ENCODE measurements at places on chromosomes 6 and 20.

- no peak for DNase-seq
Observed at GRCh38 chr6:135642912-135643311, 145.4 kb upstream of the AHI1 start.

- DNase-seq: no peak
Observed at GRCh38 chr6:26454631-26455030, 3.1 kb upstream of the BTN2A1 start.

GRCh38 chr6:116328528-116328903 lies 42.2 kb upstream of the DSE start:
- DNase-seq: no peak

GRCh38 chr6:1498491-1499113 lies 109.2 kb downstream of the FOXF2 start:
- no peak for DNase-seq

GRCh38 chr6:160160929-160161646 lies 39.5 kb downstream of the SLC22A1 start:
- no peak for DNase-seq

GRCh38 chr6:2961506-2961905 lies 9.9 kb downstream of the SERPINB6 start:
- no peak for DNase-seq

GRCh38 chr20:10877342-10877741 lies 203.5 kb upstream of the JAG1 start:
- DNase-seq: no peak

DNA sequence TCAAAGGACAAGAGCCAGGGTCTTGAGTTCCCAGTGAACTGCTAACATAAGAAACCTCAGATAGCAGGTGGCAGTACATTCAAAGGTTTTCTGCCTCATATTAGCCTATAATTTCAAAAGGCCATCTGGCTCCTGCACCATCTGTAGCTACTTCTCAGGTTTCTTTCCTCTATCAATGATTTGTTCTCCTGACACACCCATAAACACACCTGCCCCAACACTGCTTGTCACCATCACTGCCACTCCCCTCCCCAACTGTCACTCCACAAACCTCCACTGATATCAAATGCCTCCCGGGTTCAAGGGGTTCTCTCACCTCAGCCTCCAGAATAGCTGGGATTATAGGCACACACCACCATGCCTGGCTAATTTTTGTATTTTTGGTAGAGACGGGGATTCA lies 152.7 kb upstream of the SLC22A16 start:
- DNase-seq: no peak

GRCh38 chr20:21126581-21126870 lies 644 bp downstream of the KIZ start:
- DNase-seq: no peak

- DNase-seq: no peak
Observed at GRCh38 chr6:7148100-7148822, 40.5 kb downstream of the RREB1 start.

- DNase-seq: no peak
Observed at GRCh38 chr6:26660000-26660361, 435 bp upstream of the ZNF322 start.

- DNase-seq: no peak
Observed at GRCh38 chr6:2686515-2686914, 64.2 kb downstream of the MYLK4 start.

- DNase-seq: no peak
Observed at GRCh38 chr20:51262240-51262639, 239.3 kb upstream of the KCNG1 start.

DNA sequence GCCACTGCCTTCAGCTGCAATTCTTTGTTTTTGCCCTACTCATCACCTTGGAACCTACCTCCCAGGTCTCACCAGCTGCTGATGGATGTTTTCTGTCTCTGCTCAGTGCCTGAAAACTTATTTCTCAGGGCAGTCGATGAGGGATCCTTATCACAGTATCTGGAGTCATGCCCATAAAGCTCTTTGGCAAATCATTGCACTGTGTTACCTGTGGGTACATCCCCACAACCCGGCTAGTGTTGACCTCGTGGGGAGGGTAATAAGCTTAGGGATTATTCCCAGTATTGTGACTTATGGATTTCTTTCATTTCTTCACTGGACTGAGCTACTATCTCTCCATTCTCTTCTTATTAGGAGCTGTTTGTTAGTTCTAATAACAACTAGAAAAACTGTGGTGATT lies 91.7 kb downstream of the ELOVL5 start:
- no peak for DNase-seq

DNA sequence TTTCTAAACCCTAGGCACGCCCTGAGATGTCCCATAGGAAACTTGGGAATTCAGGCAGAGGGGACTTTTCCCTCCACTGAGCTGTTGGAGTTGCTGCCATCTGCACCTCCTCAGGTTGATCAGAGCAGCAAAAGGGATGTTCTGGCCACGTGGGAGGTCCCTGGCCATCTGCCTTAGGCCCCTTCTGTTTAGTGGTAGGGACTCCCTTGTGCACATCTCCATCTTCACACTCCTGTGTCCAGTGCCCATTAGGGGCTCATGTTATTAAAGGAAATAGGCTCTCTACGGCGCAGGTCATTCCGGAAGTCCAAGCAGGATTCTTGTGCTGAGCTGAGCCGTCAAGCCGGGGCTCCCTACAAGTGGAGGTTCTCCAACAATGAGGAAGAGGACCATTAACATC lies 237.8 kb upstream of the RIN2 start:
- no peak for DNase-seq

- no peak for DNase-seq
Observed at GRCh38 chr6:93341900-93342613, 77.3 kb downstream of the EPHA7 start.

DNA sequence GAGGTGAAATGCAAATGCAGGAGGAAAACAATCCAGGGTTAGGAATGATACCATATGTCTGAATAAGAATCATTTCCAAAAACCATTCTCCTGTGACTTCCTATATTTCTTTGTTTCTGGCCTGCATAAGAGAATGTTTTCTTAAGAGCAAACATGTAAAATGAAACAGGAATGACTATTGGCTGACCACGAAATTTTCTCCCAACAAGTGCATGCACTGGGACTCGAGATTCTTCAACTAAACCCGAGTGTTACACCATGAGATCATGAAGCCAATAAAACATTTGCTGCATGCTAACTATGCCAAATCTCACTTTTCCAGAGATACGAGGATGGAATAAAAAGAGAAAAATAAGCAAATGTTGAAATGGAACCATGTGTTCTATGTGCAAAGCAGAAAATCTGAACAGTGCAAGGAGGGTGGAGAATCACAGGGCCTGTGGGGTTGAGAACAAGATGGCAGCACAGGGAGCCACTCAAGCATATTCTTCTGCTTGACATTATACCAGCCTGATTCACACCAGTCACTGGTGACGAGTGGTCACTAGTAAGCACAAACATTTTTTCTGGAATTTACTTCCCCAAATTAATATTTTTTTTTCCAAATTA lies 212.2 kb upstream of the FOXA2 start:
- no peak for DNase-seq

- DNase-seq: no peak
Observed at GRCh38 chr6:148874698-148875293, 128.0 kb downstream of the UST start.

DNA sequence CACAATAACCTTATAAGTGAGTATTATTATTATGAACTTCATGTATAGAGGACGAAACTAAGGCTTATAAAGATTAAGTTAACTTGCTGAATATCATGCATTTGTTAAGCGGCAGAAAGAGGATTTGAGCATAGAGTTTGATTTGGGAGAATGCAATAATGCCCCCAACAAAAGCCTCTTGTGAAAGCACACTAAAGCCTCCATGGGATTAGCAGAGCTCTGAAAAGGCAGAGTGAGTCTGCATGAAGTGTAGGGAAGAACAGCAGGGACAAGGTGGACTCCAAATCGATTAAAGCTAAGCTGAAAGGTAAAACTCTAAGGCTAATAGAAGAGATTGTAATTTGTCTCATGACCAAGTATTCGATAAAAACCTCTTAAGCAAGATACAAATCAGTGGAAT lies 100.3 kb downstream of the SH3BGRL2 start:
- no peak for DNase-seq

- DNase-seq: no peak
Observed at GRCh38 chr20:20334489-20334888, 33.4 kb upstream of the INSM1 start.

DNA sequence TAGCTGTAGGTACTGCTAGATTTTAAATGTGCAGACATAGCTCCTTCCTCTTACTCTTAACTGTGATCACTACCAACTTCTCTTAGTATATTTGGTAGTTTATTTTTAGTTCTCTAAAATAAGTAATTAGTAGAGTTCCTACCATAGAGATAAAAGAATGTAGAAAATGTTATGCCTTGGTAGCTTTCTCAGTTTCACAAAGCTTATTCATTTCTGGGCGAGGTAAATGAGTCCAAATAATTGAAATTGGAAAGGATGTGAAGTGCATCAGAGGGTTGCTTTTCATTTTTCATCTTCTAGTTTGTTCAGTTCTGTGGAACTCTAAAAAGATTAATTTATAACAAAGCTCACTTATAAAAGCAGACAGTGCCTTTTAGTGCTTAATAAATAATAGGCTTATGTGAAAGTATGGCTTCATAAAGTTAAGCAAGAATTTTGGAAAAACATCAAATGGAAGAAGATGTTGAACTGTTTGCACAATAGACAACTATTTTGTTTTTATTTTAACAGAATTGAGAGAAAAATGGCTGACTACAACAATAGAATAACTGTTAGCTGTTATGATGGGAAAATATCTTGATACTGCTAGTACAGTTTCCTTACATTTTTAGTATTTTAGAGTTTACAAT lies 303.7 kb downstream of the UTRN start:
- DNase-seq: no peak

- no peak for DNase-seq
Observed at GRCh38 chr6:97077380-97077779, 152.9 kb downstream of the KLHL32 start.

GRCh38 chr6:285030-285771 lies 7.1 kb upstream of the DUSP22 start:
- DNase-seq: no peak

DNA sequence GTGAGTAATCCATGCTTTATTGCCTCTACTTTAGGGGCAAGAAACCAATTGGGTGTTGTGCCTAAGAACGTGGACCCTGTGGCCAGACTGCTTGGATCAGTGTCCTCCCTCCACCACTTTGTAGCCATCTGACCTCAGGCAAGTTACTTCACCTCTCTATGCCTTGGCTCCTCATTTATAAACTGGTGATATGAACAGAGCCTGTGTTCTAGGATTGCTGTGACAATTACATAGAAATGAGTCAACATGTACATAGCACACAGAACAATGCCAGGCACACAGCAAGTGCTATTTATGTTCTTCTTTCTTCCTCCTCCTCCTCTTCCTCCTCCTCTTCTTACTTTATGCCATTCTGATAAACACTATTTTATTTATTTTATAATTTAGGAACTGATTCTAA lies 339.4 kb downstream of the CD83 start:
- no peak for DNase-seq

DNA sequence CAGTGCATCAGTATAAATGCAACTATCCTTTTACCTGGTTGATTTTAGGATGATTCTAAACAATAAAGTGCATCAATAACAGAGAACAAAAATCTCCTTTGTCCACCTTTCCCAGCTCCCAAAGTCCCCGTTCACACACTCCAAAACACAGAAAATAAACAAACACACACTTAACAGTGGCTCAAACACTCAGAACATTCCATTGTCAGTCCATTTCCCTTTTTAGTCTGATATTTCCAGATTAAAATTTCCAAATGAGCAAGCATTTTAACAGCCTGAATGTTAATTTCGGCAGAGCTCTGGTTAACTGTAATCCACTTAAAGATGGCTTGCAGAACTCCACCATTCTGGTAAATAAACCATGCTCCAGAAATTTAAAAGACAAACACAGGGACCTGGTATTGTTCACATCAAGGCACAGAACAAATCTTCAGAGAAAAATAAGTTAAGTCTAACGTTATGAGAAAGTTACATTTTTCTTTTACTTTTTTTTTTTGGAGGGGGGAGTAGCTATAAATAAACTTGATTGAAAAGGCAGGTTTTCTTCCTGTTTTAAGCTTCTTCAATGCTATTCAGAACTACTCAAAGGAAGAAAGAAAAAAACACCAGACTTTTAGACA lies 100.8 kb downstream of the DST start:
- no peak for DNase-seq

GRCh38 chr6:6417475-6417874 lies 97.0 kb upstream of the F13A1 start:
- no peak for DNase-seq

- DNase-seq: no peak
Observed at GRCh38 chr6:106530502-106530901, 98.8 kb downstream of the RTN4IP1 start.

DNA sequence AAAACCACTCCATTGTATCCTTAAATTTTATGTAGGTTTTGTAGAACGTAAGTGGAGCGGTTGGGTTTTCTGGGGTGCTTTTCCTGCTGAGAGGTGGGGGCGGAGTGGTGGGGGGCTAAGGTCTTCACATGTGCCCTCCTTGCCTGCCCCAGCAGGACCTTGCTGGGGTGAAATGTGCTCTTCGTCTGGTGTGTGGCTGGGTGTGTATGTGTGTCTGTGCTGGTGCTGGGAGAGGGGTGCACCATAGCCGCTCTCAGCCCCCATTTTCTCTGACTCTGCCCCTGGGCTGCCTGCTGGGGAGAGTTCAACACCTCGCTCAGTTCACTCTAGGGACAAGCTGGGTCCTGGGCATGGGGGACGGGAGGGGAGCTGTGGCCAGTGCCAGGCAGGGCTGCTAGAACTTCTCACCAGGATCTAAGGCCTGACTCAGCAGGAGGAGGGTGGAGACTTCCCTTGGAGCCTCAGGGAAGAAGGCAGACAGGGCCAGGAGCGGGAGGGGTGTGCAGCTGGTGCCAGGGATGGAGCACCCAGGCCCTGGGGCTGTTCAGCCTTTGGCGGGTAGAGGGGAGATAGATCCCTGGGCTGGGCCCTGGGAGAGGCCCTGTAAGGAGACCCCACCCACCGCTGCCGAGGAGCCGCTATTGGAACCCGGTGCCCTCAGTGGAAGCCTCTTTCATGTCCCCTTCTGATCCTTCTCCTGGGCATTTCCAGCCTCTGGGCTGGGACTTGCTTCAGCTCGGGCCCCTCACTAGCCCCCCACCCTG lies 4.8 kb downstream of the SOX18 start:
- no peak for DNase-seq

- DNase-seq: no peak
Observed at GRCh38 chr6:65650086-65650485, 56.9 kb downstream of the EYS start.

All from activated T-cell treated with anti-CD3 and anti-CD28 coated beads, Interleukin-2, amount 50 U/mL, for 24 hours (primary cell).